ENCODE measurements at places on chromosomes 7 and 10.

GRCh38 chr10:78181381-78182055 lies 147.9 kb downstream of the RPS24 start:
- no peak for DNase-seq

DNA sequence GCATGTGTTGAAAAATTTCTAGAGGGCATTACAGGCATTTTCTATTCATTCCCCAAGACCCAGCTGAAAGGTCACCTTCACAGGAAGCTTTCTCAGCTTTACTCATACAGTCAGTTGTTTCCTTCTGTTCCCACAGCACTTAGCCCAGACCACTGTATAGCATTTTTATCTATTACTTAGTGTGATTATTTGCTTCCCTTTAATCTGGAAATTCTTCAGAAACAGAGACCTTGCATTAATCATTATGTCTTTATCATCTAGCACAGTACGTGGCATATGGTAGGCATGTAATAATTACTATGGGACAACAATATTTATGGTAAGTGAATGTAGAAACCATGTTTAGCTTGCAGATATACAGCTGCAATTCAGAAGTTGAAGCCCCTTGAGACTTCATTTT lies 38.2 kb upstream of the CDK6 start:
- DNase-seq, result no peak

GRCh38 chr10:129972966-129973673 lies 9.0 kb upstream of the EBF3 start:
- DNase-seq, result no peak

- DNase-seq, result no peak
Observed at GRCh38 chr7:132652507-132652906, 76.2 kb upstream of the PLXNA4 start.

DNA sequence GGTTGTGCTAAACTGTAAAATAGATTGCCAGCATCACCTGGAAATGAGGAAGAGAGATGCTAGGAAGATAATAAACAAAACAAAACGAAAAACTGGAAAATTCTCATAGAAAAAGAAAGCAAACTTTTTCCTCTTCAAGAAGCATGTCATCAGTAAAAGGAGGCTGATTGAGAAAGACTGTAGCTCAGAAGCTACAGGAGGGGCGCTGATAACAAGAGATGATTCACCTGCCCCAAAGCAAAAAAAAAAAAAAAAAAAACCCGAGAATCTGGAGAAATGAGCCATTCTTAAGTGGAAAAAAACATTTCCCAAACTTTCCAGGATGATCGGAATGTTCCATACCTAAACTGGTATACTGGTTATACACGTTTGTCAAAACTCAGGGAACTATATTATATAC lies 130.5 kb upstream of the C1QL3 start:
- DNase-seq, result no peak

DNA sequence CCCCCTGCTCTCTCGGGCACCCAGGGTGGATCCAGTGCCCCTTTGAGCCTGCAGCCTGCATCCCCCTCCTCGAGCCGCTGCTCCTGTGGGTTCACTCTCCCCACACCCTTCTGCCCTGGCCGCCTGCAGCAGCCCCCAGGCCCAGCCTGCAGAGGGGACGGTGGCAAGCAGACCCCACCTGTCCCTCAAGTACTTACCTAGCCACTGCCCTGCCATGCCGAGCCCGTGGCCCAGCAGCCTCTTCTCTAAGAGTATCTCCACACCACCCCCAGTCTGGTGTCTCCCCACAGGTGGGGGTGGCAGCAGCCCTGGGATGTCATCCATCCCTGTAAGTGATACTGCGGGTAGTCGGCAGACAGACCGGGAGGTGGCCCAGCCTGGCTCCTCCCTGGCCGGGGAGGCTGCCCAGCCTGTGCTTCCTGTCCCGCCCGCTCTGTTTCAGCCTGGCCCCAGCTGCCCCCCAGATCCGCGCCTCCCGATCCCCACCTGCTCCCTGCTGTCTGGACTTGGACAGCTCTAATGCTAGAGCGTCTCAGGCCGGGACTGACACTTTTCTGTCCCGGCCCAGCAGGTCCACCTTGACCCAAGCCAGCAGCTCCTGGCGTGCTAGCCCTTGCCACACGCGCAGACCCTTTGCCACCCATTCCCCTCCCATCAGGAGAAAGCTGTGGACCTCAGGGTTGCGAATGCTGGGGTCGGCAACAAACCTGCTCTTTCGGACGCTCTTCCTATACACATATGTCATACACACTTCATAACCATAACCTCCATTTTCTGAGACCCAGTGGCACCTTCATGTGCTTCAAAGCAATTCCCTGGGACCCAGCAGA lies 25.0 kb downstream of the YKT6 start:
- no peak for DNase-seq

DNA sequence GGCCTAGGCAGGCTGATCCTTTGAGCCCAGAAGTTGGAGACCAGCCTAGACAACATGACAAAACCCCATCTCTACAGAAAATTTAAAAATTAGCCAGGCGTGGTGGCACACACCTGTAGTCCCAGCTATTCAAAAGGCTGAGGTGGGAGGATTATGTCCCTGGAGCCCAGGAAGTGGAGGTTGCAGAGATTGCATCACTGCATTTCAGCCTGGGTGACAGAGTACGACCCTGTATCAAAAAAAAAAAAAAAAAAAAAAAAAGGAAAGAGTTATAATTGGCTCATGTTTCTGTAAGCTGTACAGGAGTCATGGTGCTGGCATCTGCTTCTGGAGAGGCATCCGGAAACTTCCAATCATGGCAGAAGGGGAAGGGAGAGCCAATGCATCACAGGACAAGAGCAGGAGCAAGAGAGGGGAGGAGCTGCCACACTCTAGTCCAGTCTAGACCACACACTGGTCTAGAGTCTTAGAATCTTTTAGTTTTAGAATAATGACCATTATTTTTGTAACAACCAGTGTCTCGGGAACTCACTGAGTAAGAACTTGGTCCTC lies 16.8 kb downstream of the DOCK1 start:
- no peak for DNase-seq

DNA sequence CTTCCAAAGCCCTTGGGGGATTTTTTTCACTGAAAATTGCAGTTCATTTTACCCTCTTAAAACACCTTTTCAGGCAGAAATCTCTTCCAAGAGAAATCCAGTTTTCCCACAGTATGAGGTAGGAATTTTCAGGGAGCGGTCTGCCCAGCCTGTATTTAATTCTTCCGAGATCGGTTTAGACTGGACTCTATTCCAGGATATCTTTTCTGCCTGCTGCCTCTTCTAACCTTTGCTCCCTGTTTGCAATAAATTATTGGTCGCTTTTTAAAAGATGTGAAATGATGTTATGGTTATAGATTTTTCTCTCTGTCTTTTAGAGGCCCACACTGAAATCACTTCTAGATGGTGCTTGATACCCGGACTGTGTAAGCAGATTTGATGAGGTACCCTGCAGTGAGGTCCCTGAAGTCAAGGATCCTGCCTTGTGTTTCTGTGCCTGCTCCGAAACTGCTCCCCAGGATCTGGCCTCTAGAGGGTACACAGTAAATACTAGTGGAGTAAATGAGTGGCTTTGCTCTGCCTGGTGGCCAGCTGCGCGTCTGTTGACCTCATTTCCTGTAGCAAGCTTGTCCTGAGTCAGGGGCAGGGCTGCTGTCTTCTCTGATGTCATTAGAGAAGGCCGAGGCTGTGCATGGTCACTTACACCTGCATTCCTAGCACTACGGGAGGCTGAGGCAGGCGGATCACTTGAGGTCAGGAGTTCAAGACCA lies 191.6 kb downstream of the FANK1 start:
- no peak for DNase-seq

GRCh38 chr7:146772601-146773000 lies 656.0 kb downstream of the CNTNAP2 start:
- DNase-seq, result no peak

DNA sequence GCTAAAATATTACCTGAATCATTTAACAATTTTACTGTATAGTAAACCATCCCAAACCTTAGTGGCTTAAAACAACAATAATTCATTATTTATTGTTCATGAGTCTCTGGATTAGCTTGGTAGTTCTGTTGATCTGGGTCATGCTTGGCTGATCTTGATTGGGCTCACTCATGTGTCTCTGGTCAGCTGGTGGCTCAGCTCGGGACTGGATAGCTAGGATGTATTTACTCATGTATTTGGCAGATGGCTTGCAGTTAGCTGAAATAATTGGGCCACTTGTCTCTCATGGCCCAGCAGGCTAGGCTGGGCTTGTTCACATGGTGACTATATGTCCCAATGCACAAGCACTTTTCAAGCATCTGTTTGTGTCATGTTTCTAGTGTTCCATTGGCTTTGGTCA lies 262.8 kb downstream of the BBS9 start:
- no peak for DNase-seq

DNA sequence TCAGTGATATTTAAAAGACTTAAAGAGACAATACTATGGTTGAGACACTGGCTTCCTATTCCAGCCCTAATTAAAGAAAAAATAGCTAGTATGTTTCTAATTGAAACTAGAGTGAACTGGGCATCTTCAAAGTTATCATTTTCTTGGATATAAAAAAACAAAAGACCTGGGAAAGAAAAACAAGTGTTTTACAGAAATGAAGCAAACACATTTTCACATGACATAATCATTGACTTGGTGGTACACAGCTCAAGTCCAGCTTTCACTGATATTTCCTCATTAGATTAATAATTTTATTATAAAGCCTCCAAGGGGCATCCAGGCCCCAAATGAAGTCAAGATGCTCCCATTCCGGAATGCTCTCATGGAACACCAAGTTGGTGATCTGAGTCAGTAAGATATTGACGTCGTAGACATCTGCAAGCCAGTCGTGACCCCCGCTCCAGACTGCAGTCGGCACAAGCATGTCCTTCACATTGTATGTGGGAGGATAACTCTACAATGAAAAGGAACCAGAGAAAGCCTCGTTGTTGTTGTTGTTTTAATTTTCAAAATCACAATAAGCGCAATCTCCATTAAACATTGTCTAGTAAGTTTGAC lies 7.5 kb upstream of the CH25H start:
- no peak for DNase-seq

DNA sequence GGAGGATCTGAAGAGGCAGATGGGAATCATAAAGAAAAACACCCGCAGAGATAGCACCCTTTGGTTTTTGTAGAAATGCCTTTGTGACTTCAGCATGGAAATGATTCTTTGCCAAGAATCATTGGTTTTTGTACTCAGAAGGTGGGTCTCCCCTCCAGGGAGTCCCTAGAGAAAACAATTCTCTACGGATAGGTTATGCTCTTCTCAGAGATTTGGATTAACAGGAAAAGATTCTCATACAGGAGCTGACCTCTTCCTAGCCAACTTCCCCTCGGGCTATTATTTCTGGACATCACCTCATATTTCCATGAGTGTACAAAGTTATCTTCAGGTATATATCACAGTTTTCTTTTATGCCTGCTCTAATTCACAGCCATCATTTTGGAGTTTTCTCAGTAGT lies 274.2 kb upstream of the HABP2 start:
- no peak for DNase-seq

GRCh38 chr10:90889636-90890035 lies 17.9 kb downstream of the RPP30 start:
- DNase-seq, result no peak

- no peak for DNase-seq
Observed at GRCh38 chr7:94367949-94368348, 26.7 kb upstream of the COL1A2 start.

DNA sequence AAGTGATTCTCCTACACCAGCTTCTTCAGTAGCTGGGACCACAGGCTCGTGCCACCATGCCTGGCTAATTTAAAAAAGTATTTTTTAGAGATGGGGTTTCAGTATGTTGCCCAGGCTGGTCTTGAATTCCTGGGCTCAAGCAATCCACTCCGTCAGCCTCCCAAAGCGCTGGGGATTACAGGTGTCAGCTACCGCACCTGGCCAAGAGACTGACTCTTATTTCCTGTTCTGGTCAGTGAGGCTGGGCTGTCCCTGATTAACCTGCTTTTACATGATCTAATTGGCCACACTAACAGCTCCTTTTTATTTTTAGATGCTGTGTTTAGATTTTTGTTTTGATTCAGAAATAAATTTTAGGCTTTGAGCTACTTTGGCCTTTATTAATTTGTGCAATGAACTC lies 203.9 kb downstream of the NXPH1 start:
- DNase-seq, result no peak

DNA sequence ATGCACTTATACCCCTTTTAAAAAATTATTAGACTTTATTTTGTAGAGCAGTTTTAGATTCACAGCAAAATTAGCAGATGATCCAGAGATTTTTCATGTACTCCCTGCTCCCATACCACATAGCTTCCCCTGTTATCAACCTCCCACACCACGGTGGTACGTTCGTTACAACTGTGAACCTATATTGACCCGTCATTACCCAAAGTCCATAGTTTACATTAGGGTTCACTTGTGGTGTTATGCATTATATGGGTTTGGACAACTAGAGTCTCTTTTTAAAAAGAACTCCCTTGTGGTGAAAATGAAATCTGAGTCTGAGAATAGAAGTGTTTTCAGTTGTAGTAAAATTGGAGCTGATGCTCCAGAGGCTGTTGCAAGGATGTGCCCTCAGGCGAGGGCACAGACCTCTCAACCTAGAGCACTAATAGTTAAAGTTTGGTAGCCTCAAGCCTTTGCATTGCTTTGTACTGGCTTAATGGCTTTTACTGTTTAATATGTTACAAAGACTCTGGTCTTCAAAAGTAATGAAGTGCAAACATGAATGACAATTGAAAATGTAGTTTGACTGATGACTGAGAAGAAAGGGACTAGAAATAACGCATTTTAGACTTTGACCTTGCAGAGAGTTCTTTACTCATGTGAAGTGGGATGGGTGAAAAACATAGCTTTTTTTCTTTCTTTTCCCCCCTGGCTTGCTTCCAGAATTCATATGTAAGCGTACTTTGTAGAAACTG lies 30.6 kb upstream of the CSTF2T start:
- no peak for DNase-seq

GRCh38 chr10:130458509-130458908 lies 322.3 kb downstream of the GLRX3 start:
- DNase-seq, result no peak

- no peak for DNase-seq
Observed at GRCh38 chr10:6033954-6034353, 28.2 kb downstream of the IL2RA start.

DNA sequence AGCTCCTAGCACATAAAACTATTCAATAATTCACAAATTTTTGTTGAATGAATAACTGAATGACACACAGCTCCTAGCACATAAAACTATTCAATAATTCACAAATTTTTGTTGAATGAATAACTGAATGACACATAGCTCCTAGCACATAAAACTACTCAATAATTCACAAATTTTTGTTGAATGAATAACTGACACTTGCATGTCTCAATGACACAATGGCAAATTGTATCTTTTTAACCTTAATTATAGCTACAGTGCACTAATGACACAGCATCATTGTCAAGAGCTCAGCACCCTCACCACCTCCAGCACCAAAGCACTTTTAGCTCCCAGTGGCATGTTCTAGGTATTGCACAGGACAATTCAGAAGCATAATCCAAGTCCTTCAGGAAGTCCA lies 131.6 kb downstream of the PDE1C start:
- no peak for DNase-seq

GRCh38 chr10:110872984-110873923 lies 1.5 kb downstream of the PDCD4 start:
- DNase-seq, result no peak

GRCh38 chr7:36601601-36602000 lies 122.7 kb downstream of the AOAH start:
- DNase-seq, result no peak

- no peak for DNase-seq
Observed at GRCh38 chr10:27451054-27451453, 53.0 kb upstream of the RAB18 start.

GRCh38 chr10:113716109-113716910 lies 35.2 kb upstream of the PLEKHS1 start:
- DNase-seq, result no peak
